Activated T-helper 2 cell treated with anti-CD3 and anti-CD28 coated beads, Interferon-gamma antibody, Interleukin-2, Interleukin-4, amounts not matched to agents 10 μg/mL and 5 μg/mL and 100 μg/mL, durations not matched to agents 14 hours and 24 hours and 36 hours (primary cell): ENCODE measurements at places on chromosomes 3 and 15.

DNA sequence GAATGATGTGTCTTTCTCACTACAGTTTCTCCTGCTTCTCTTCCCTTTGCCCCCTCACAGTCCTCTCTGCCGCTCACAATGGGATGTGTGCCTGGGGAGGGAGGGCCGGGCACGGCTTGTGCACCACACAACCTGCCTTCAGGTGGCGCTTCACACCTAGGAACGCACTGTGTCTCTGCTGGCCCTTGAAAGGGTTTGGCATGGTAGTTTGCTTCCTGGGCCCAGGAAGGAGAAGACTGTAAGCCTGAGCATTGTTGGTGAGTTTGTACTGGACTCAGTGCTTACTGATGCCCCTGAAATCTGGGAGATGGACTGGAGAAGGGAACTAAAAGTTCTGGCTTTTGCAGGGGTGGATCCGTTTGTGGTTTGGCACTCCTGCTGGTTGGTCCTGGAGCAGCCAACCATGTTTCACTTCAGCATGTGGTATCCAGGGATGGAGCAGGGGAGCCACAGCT lies 9.2 kb downstream of the ALPK3 start:
- no peak for DNase-seq

DNA sequence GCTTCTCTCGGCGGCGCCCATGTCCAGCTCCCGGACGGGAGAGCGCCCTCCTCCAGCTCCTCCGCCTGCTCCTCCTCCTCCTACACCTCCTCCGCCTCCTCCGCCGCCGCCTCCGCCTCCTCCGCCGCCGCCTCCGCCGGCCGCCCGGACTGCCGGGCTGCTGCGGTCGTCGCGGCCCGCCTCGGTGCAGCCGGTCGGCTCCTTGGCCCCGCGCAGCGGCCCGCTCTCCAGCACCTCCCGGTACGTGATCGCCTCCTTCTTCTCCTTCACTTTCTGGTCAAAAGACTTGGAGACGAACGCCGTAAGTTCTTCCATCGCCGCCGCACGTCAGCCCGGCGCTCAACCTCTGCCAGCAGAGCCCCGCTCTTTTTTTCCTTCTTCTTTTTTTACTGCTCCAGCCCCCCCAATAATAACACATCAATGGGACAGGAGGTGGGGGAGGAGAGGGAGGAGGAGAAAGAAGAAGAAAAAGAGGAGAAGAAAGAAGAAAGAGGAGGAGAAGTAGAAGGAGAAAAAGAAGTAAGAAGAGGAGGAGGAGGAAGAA lies 438 bp downstream of the SHOX2 start:
- no peak for DNase-seq

GRCh38 chr3:61666615-61667330 lies 105.4 kb downstream of the PTPRG start:
- DNase-seq = no peak

GRCh38 chr3:129276385-129276784 lies 2.3 kb upstream of the HMCES start:
- DNase-seq = no peak

GRCh38 chr3:53794597-53794996 lies 51.6 kb downstream of the CHDH start:
- no peak for DNase-seq

GRCh38 chr15:38528294-38528693 lies 36.3 kb downstream of the RASGRP1 start:
- no peak for DNase-seq

- no peak for DNase-seq
These were observed 32.3 kb upstream of the SYNPR start for GRCh38 chr3:63245726-63246241.

DNA sequence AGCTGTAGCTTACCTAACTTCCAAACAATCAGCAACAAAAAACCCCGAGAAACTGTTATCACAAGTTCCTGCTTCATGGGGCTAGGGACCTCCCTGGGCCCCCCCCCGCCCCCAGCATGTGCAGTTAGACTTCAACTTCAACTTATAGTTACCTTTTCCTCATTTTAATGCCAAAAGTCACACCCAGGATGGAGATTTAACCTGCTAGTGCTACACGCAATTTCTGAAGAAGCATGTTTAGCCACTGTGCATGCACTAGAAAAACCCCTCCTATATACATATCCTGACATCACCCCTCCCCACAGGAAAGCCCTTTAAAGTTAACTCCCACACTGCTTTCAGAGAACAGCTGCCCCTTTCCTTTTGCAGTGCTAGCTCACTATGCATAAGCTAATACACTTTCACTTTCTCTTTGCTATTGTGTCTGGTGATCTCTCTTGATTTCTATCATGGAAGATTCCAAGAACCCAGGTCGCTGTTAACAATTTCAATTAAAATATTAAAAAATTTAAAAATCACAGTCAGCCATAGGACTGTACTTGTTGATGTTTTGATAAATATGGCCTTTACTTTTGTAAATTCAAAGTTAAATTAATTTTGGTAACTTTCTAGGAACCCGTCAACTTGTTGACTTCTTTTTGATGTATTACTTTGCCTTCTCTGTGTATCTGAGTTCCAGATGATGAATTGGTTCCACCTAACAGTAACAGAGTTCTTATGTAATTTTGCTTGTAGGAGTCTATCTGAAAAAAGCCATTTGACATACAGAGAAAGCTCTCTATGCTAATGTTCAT lies 75.2 kb upstream of the ACAD9 start:
- peak; percentile 69 for DNase-seq

- DNase-seq = no peak
These were observed 35.9 kb upstream of the CTNNB1 start for GRCh38 chr3:41163421-41163820.

GRCh38 chr3:186950402-186951093 lies 20.2 kb downstream of the ST6GAL1 start:
- DNase-seq = no peak

- no peak for DNase-seq
These were observed at the start of gene DNASE1L3 for GRCh38 chr3:58210761-58211460. Gene DNASE1L3 (minus strand): TSS chr3:58210972. CDS start chr3:58210906, 66 bp downstream.

- DNase-seq = no peak
These were observed 541 bp downstream of the RPS27L start for GRCh38 chr15:63156755-63157117.

DNA sequence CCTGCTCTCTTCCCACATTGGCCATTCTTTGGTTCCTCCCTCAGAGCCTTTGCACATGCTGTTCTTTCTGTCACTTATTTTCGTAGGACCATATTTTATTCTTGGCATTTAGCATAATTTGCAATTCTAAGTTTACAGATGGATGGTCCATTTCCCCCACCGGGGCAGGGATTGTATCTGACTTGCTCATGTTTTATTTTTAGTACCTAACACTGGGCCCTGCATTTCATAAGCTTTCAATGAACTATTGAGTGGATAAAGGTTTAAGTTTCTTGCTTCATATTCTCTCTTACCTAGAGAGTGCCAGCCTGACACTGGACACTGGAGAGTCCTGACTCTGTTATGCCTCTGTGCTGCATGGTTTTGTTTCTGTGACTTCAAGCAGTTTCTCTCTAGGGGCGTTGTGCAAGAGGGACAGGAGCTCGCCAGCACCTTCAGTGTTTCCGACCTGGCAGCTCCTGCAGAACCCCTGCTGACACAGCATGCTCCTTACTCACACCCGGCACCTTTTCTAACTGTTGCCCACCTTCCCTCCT lies 87.4 kb downstream of the FLNB start:
- DNase-seq = no peak

GRCh38 chr3:98532709-98533571 lies 1.2 kb downstream of the GPR15 start:
- DNase-seq = no peak

GRCh38 chr3:52313188-52313773 lies 2.8 kb upstream of the DNAH1 start:
- no peak for DNase-seq

DNA sequence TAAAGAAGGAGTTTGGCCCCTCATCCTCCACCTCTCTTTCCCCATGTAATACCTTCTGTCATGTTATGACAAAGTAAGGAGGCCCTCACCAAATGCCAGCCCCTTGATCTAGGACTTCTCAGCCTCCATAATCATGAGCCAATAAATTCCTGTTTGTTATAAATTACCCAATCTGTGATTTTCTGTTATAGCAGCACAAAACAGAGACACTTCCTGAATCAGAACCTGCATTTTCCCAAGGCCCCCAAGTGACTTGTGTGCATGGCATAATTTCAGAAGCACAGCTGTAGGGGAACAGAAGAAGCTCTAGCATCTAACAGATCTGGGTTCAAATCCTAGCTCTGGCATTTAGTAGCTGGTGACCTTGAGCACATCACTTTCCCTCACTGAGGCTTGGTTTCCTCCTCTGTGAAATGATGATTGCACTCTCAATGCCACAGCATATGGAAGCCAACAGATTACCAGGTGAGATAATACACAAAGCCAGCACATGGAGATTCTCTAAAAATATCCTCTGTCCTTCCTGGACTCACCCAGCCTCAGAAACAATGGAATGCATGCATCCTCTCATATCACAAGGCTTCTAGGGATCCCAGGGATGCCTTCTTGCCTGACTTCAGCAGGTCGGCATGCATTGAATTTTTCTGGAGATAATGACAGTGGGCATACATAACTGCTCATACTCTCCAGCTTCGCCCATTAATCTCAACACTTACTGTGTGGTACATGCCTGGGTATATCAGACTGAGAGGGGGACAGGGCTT lies 26.3 kb downstream of the TLNRD1 start:
- no peak for DNase-seq

GRCh38 chr3:52372822-52373504 lies 56.8 kb downstream of the DNAH1 start:
- DNase-seq = no peak

- peak; percentile 94 for DNase-seq
These were observed 642 bp downstream of the ZBTB11 start for GRCh38 chr3:101676216-101676764.

- DNase-seq = no peak
These were observed 20.9 kb downstream of the SLC2A2 start for GRCh38 chr3:171005648-171006047.

DNA sequence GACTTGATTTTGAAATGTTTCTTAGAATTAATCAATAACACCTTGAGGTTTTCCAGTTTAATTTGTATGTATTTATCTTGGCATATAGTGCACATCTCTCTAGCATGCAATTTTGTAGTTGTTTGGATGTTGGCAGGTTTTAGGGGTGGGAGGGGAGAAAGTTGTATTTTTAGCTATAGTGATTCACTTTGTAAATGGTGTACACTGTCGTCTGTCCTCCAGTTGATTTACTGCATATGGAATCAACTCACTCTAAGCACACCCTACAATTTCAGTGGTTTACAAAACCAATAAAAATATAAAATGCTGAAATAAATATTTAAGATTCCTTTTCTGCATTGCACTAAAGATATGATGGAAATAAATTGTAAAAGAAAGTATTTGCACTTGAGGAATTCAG lies 199.1 kb downstream of the CDIN1 start:
- DNase-seq = no peak

DNA sequence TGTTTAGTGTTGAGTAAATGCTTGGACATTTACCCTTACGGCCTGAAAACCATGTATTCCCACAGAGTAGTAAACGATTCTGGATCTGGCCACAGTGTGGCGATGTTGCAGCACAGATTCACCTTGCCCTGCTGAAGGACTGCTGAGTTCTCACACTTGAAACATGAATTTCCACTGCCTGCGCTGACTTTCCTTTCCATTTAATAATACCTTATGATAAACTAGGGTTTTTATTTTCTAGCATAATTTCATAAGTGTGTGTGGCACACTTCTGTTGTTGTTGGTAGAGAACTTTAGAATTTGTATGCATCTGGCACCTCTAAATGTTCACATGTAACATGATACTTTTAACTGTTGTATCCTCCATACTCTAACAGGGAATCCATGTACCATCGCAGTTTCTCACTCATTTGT lies 53.9 kb downstream of the C3orf38 start:
- no peak for DNase-seq

- DNase-seq = no peak
These were observed 78.7 kb upstream of the ETV5 start for GRCh38 chr3:186187401-186188275.

DNA sequence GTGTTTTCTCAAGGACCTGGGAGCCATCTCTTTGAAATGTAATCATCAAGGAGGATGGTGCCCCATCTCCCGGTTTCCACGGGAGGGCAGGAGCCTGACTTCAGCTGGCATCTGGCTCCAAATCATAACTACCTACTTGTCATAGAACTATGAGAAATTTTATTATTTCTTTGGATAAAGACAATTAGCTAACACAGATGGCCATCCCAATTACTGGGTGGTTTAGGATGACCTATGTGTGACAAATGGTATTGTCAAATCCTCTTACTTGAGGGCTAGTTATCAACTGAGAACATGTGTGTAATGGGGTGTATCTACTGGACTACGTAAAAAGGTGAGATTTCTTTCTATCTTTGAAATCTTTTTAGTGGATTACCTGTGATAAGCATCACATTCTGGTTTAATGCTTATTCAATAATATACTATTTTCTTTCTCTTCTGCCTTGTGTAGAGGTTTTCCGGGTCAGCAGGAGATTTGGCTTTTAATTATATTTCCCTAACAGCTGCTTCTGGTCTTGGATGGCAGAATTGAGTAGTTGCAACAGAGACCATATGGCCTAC lies 15.3 kb upstream of the PARP14 start:
- DNase-seq = no peak

- no peak for DNase-seq
These were observed 442.4 kb downstream of the MCTP2 start for GRCh38 chr15:94673801-94674200.

- no peak for DNase-seq
These were observed 3.1 kb upstream of the GPR15 start for GRCh38 chr3:98528474-98529346.

DNA sequence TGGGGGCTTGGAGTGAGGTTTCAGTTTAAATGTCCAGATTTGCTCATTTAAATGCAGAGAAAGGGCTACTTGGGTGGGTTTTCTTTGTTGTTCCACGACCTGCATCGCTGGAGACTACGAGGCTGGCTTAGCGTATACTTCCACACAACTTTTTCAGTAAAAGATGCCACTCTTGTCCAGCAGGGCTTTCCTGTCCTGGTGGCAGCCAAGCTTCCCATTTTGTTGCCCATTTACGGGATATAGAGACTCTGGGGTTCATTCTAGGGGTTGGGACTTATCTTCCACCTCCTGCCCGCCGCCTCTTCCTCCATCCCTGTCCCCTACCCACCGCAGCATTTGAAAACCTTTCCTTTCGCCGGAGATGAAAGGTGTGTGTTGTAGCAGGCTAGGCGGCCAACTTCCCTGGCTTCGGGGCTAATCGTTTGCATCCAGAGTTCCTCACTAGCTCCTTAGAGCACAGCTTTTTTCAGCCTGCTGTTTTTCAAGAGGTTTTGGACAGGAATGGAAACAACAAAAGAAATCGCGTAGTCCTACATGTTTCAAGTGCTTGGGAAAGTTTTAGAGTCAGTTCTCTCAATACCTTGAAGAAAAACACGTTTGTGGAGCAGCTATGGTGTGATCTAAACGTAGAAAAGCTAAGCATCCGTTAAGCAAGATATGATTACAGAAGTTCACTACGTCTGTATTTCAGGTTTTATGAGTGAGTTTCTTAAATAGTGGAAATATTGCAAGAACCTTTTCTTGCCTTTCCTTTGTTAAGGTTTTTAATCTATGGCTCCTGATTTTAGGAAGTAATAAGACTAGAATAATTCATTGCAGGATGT lies 843 bp downstream of the CHRNA5 start:
- DNase-seq = no peak
